ENCODE measurements at places on chromosomes 2 and 18.

GRCh38 chr2:109367683-109368082 is 238.7 kb downstream of the SH3RF3 start:
- no peak for DNase-seq

- no peak for DNase-seq
Measured at GRCh38 chr2:200788121-200788718, 23.5 kb upstream of the BZW1 start.

- no peak for DNase-seq
Measured at GRCh38 chr18:65704046-65704445, 46.8 kb upstream of the CDH7 start.

DNA sequence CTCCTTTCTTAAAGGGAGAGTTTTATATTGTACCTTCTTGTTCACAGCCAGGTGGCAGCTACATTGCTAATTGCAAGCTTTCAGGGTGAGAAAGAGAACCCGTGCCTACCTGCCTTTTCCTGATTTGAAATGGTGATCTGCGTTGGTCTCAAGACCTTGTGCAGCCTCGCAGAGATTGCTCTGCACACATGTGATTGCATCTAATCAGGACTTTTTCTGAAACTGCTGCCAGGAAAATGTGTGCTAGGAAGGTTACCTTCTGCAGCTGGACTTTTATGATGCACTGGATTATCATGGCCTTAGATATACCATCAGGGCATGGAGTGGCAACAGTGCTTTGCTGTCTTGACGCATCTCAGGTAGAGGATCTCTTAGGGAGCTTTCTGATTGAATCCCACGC is 45.1 kb downstream of the AGAP1 start:
- DNase-seq = no peak

DNA sequence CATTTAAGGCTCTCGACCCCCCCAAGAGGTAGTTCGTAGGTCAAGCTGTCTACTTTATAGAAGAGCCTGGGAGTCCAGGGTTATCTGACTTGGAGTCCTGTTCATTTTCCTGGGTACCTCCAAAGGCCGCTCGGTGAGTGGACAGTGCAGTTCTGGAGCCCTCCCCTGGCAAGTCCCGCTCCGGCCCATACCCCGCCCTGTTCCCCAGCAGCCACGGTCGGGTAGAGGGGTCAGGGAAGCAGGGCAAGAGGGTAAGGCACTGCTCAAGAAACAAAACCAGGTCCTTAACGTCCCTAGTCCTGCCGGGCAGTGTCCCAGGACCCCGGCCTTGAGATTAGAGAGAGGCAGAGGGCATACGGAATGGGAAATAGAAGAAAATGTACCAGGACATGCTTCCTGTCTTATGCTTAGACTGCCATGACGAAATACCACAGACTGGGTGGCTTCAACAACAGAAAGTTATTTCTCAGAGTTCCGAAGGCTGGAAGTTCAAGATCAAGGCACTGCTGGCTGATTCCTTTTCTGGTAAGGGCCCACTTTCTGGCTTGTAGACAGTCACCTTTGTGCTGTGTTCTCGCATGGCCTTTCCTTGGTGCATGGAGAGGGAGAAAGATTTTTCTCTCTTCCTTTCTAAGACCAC is 5.4 kb upstream of the HPCAL1 start:
- no peak for DNase-seq

DNA sequence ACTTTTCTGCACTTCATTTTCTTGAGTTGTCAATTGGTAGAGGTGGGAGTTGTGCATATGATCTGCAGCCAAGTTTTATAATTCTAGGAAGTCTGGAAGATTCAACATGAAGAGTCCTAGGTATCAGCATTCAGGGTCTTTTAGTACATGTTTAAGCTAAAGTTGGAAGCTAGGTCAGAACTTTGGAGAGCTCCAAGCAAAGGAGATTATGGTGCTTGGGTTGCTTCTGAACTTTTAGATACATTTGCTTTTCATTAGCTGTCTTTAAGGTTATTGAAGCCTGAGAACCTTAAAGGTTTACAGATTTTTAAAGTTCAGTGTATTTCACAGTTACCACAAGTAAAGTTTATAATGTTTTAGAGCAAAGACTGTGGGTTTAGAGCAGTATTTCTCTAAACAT is 85.5 kb downstream of the EPC2 start:
- no peak for DNase-seq

GRCh38 chr2:144078106-144078505 is 441.8 kb downstream of the ZEB2 start:
- no peak for DNase-seq

GRCh38 chr2:70477441-70477844 is 76.2 kb downstream of the TGFA start:
- no peak for DNase-seq

DNA sequence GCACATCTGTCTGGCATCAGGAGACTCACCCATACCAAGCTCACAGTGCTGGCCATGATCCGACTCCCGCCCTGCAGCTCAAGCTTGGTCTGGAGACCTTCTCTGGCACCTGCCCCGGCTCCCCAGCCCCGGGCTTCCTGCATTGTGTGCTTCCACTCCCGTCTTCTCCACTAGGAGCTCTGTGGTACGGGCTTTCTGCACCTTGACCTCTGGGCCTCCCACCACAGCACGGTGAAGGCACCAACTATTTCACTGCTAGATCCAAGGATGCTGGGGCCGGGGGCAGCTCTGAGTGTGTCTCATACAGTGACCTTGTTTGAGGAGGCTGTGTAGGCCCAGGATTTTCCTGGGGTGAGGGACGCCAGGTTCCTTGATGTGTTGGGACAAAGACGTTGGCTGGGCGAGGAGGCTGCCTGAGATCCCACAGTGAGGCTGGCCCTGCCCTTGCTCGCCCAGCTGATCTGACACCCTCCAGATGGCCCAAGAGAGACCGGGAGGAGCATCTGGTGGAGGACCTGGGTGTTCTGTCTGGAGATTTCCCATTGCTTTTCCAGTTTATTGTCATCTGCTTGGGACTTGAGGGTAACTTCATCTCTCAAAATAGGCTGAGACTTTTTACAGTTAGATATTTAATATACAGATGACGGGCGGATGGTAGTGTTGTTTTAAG is 64.0 kb downstream of the HPCAL1 start:
- DNase-seq = no peak

GRCh38 chr2:179253226-179253625 is 11.4 kb downstream of the SESTD1 start:
- no peak for DNase-seq

GRCh38 chr2:120866071-120866470 is 130.4 kb downstream of the GLI2 start:
- no peak for DNase-seq

- peak; percentile 72 for DNase-seq
Measured at GRCh38 chr2:231597014-231597611, 4.4 kb downstream of the TEX44 start.

GRCh38 chr2:222358876-222359275 is 60.1 kb upstream of the PAX3 start:
- no peak for DNase-seq

- DNase-seq = no peak
Measured at GRCh38 chr2:66433945-66434678, 813 bp upstream of the MEIS1 start.

- no peak for DNase-seq
Measured at GRCh38 chr2:190060019-190060418, 2.5 kb downstream of the MSTN start.

DNA sequence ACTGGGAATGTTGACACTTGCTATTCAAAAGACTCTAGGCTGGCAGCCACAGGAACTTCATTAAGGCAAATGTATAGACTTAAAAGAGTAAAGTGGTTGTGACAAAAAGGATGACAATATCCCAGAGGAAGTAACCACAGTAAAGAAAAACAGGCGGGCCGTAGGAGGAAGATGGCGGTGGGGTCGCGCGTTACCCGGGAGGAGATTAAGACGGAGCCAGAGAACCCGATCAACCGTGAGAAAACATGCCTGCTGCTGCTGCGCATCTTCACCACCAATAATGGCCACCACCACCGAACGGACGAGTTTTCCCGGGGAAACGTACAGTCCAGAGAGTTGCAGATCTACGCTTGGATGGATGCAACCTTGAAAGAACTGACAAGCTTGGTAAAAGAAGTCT is 14.0 kb upstream of the NEUROD1 start:
- DNase-seq = no peak

- no peak for DNase-seq
Measured at GRCh38 chr2:11281186-11281585, 63.2 kb downstream of the ROCK2 start.

DNA sequence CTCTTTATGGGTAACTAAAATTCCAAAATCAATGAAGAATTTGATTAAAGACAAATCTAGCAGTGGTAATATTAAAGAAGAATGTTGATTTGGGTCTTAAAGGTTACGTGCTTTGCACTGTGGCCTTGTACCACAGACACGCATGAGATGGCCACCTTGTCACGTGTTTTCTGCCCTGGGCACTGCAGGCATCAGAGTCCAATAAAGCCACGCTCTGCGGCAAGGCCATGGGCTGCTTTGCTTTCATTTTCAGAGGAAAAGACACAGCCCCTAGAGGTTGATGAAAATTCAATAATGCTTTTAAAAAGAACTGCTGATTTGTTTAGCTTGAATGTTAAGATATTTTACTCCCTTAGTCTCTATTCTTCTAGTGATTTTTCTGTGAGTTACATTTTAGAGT is 30.4 kb downstream of the AOX1 start:
- no peak for DNase-seq

DNA sequence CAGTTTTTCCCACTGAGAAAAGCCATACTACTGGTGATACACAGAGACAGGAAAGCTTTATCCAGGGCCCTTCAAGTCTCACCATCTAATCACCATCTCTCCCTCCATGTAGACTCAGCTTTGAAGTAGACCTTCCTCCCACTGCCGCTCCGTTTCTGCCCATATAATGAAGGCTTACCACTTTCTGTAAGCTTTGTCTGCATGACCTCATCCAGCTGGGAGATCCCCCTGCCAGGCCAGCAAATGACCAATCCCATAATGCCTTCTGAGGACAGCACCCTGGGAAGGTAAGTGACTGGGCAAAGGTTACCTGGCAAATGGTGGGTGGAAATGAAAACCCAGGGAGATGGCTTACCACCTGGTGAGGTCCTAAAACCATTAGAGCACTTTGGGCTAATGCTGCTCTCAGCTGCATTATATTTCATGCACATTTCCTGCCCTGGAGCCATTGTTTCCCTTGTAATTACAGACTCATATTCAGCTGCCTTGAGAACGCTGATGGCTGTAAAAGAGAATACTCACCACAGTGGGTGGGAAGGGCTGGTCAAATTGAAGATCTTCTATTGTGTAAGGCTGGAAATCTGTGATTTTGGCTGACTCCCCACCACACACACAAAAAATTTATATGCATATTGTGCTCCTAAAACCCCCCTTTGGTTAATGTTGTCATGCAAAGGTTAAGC is 350.7 kb upstream of the SYT4 start:
- DNase-seq = no peak

DNA sequence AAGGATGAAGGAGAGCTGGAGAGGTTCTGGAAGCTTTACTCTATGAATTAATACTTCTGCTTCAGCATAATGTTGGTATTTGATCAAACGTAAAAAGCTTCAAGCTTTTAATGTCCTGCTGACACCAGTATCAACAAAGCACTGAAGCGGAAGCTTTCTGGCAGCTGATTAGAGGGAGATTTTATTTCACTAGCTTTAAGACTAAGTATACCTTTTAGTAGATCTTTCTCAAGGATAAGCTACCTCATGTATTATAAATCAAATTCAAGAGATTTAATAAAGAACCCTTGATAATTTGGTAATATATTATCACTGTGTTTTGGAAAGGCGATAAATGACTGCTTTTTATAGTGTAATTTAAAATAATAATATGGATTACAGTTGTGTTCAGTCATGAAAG is 128.0 kb upstream of the CD302 start:
- DNase-seq = no peak

DNA sequence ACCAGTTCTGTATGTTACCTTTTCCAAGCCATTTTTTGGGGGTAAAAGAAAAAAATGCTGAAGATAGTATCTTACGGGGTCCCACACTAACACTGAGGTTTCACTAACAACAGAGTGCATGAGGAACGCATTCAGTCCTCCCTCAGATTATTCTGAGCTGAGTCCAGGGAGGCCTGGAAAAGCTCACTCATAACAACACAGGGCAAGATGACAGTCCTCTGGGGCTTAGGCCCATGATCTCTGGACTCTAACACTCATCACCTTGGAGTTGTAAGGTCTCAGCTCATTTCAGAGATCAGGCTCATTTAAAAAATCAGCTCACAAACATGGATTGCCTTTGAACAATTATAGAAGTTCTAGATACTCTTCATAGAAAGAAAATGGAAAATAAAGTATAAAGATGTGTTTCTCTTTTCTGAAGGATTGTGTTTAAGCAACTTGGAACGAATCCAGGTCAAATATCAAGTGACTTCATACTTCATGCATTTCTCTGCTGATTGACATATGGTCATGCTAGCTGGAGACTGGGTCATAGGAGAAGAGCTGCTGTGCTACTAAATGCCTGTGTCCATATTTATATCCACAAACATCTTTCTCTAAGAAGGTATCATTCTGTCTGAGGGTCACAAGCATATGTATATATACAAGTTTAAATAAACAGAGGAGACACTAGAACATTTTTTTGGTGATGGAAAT is 265.8 kb downstream of the ALK start:
- DNase-seq = no peak

DNA sequence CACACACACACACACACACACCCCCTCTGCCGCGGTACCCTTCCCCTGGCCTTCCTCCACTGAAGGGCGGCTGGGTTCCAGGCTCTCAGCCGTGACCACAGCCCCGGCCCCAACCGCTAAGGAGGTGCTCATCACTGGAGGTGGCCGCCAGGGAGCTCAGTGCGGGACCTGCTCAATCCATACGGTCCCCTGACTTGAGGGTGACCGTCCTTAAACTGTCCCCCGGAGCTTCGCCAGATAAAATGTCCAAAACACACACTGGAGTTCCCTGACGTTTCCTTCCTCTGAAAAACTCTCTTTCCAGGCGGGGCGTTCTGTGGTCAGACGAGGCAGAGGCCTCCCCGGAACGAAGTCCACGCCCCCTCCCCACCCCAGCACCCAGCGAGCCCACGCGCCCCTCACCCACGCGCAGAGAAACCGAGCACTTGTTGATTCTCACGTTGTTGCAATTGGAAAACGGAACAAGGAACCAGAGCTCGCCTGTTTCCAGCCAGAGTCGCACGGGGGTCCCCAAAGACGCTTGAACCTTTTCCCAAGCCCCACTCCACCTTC is 1.4 kb downstream of the MBP start:
- no peak for DNase-seq

- no peak for DNase-seq
Measured at GRCh38 chr2:67399831-67400489, 2.8 kb downstream of the ETAA1 start.

DNA sequence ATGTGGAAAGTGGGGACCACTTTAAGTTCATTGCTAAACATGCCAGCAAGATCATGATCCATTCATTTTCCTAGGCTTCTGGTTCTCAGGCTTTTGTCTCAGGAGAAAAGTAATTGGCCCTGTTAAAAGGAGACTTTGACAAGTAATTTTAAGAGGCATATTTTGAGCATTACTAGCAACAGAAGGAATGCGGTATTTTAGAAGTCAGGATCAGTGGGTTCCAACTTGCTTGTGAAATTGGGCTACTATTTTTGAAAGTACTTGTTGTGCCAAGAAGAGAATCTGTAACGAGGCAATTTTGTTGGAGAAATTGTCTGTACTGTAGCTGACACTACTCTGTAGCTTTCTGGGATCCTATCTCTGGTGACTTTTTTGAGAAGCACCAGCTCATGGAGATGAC is 59.4 kb downstream of the CERS6 start:
- DNase-seq = peak; percentile 30

GRCh38 chr2:5839550-5839949 is 147.4 kb downstream of the SOX11 start:
- peak; percentile 1 for DNase-seq
